ENCODE measurements at places on chromosomes 13 and 19. TPM values are rescaled to one million over a fixed set of nuclear protein-coding genes. Genes with fewer than 3 reads are reported as not detected.

The DACT3 gene
- total RNA-seq, result 0.38 TPM

The LILRB4 gene
- not detected for total RNA-seq

The SLC10A2 gene
- total RNA-seq, result not detected

The CGB1 gene
- total RNA-seq, result not detected

The POLR1G gene
- 6.2 TPM for total RNA-seq

The GJB6 gene
- total RNA-seq, result 7.0 TPM

The GAPDHS gene
- not detected for total RNA-seq

The PRTN3 gene
- total RNA-seq, result not detected

The APLP1 gene
- total RNA-seq, result 1.2 TPM

The LILRA2 gene
- total RNA-seq, result 0.48 TPM

The GRAMD1A gene
- 129 TPM for total RNA-seq

The BABAM1 gene
- 97.6 TPM for total RNA-seq

The CYP2F1 gene
- not detected for total RNA-seq

The CEACAM4 gene
- not detected for total RNA-seq

The ADM5 gene
- total RNA-seq, result 5.3 TPM

The ZNF730 gene
- total RNA-seq, result 0.14 TPM

The RETN gene
- 0.88 TPM for total RNA-seq

The DCT gene
- total RNA-seq, result 0.13 TPM

The FAM216B gene
- not detected for total RNA-seq

The ZNF787 gene
- total RNA-seq, result 33.5 TPM

The ZNF471 gene
- 0.23 TPM for total RNA-seq

The ZIM2 gene
- not detected for total RNA-seq

The CCDC169 gene
- 0.12 TPM for total RNA-seq

Data from activated naive CD4-positive, alpha-beta T cell treated with anti-CD3 and anti-CD28 coated beads, Interleukin-2, amount 10 ng/mL, durations not matched to agents 5 hours and 36 hours (primary cell).